ENCODE measurements at places on chromosomes 6 and 20.
A peak's percentile ranks its signal among the peaks of the same experiment; 100 is the strongest.

DNA sequence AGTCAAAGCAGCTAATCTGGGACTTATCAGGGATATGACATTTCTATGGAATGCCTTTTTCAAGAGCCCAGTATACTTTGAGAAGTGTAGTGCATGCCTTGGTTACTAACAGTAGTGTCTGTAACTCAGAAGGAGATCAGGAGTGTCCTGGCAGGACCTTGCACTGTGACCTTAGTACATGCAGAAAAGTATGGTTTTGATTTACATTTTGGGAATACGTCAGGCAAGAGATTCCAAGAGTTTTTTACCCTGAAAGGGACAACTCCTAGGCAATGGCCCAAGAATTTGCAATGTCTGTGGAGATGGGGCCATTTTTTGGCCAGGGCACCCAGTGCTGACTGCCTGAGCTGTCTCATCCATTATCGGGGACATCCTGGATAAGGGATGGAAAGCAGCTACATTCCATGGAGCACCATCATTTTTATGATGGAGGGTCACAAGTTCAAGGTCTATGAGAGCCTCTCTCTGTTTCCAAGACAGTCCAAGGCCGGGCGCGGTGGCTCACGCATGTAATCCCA, 80.2 kb downstream of the FAM50B start:
- DNase-seq, result no peak

- DNase-seq, result peak; percentile 5
These were observed 4.3 kb downstream of the LRFN2 start for GRCh38 chr6:40582892-40583291.

- DNase-seq, result no peak
These were observed 19.9 kb downstream of the CPNE1 start for GRCh38 chr20:35644806-35645205.

DNA sequence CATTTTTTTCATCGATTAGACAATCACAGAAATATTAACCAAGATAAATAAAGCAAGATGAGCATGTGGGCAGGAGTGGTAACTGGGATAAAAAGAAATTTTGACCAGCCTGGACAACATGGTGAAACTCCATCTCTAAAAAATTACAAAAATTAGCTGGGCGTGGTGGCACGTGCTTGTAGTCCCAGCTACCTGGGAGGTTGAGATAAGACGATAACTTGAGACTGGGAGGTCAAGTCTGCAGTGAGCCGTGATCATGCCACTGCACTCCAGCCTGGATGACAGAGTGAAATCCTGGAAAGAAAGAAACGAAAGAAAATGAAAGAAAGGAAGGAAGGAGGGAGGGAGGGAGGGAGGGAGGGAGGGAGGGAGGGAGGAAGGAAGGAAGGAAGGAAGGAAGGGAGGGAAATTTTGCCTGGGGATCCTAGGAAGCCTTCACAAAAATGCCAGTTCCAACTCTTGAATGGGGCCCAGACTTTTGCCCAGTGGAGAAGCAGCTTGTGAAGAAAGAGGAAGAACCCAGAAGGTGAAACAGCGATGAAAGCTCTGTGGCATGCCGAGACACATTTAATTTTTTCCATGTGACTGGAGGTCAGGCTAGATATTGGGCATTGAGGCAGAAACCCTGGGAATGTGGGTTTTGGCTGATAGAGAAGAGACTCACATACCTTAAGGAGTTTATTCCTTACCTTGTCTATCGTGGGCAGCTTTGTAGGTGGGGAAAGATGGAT, 20.3 kb downstream of the CCDC170 start:
- DNase-seq, result no peak

- DNase-seq, result no peak
These were observed 9.8 kb upstream of the AKAP7 start for GRCh38 chr6:131125431-131125830.

- no peak for DNase-seq
These were observed 5.1 kb upstream of the MAP1LC3A start for GRCh38 chr20:34553366-34553867.

DNA sequence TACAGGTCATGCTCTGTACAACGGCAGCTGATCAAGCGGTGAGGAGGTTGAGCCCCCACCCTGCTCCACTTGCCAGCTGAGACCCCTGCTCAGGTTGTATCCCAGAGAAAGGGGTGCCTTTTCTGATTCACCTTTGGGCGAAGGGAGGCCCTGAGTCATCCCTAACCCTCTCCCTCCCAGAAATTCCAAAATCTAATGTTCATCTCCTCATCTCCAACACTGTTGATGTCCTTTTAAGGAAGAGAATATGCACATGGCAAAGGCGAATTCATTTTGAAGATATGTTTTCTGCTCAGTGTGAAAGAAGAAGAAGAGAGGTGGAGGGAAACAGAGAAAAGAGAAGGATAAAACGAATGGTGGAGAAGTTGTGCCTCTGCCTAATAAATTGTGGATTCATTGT, 120.5 kb downstream of the SCML4 start:
- no peak for DNase-seq

GRCh38 chr6:91278416-91278815, 691.5 kb upstream of the MAP3K7 start:
- DNase-seq, result no peak

DNA sequence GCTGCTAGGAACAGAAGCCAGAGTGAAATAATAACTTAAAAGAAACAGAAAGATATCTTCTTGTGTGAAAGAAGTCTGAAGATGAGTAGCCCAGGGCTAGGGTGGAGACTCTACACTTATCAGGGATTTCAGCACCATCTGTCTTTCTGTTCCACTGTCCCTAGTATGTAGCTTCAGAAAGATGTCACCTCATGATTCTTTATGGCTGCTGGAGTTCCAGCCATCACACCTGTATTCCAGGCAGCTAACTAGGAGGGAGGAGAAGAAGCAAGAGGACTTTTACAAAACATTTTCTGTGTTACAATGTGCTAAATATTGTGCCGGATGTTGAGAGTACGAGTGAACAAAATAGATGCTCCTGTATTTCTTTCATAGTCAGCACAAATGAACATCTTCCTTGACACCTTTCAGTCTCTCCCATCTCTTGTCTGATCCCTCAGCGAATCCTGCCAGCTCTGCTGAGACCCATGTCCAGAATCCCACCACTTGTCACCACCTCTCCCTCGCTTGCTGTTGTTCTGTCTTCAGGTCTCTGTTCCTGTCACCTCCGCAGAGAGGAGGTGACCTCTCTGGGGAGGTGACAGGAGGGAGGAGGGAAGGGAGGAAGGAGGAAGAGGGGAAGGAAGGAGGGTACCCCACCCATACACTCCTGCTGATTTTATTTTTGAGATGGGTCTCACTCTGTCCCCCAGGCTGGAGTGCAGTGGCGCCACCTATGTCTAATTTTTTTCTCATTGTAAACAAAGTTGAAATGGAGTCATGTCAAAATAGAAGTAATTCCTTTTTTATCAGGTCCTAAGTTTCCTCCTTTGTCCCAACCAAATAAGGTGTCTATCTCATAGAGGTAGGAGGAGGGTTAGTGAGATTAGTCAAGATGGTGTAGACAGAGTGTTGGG, 188.9 kb downstream of the TFAP2C start:
- no peak for DNase-seq

- no peak for DNase-seq
These were observed 650.6 kb downstream of the CBLN4 start for GRCh38 chr20:55354720-55355119.

- DNase-seq, result no peak
These were observed 5.3 kb downstream of the CDKN1A start for GRCh38 chr6:36683656-36684446.

DNA sequence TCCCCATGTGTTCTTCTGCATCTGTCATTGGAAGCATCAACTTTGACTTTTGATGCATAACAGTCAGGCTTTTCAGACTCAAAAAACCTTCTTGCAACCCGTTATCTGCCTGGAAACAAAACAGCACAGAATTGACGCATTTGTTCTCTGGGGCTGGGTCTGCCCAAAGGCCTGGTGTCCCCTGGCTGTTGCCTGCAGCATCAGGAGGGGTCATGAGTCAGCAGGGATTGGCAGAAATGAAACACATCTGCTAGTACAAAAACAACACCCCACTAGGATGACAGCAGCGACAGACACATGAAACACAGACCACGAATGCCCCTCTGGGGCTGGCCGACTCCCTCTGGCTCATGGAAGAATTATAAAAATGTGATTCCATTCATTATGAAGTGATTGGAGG, 157.6 kb upstream of the INSM1 start:
- DNase-seq, result no peak

DNA sequence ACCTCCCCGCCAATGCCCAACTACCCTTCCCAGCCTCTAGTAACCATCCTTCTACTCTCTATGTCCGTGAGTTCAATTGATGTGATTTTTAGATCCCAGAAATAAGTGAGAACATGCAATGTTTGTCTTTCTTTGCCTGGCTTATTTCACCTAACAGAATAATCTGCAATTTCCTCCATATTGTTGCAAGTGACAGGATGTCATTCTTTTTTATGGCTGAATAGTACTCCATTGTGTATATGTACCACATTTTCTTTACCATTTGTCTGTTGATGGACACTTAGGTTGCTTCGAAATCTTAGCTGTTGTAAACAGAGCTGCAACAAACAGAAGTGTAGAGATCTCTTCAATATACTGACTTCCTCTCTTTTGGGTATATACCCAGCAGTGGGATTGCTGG, 65.0 kb downstream of the RNF217 start:
- no peak for DNase-seq

DNA sequence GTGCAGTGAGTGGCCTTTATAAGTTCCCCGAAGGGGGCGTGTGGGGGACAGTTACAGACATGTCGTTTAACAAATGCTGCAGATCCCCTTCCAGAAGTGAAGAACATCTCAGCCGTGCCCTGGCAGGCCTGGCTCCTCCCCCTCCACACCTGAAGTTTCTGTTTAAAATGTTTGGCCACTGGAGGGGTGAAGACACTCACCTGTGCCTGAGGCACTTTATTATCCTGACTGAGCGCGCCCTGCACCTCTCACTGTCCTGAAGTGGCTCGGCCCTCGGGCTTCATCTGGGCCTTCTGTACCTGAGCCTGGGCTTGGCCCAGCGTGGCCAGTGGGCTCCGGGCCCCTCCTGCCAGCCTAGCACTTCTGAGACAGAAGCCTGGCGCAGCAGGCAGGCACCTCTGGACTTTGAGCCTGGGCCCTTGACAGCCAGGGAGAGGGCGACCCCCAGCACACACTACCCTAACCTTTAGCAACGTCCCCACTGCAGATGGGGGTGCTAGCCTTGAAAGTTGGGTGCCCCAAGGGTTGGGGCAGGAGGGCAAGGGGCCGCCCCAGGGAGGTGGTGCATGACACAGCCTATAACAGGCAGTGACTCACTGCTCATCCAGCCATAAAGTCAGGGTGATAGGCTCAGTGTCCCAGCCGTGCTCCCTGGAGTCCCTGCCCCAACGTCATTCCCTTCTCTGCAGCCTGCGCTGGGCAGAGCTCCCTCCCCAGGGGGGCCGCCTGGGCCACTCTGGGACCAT, 13.6 kb upstream of the GATA5 start:
- DNase-seq, result no peak

DNA sequence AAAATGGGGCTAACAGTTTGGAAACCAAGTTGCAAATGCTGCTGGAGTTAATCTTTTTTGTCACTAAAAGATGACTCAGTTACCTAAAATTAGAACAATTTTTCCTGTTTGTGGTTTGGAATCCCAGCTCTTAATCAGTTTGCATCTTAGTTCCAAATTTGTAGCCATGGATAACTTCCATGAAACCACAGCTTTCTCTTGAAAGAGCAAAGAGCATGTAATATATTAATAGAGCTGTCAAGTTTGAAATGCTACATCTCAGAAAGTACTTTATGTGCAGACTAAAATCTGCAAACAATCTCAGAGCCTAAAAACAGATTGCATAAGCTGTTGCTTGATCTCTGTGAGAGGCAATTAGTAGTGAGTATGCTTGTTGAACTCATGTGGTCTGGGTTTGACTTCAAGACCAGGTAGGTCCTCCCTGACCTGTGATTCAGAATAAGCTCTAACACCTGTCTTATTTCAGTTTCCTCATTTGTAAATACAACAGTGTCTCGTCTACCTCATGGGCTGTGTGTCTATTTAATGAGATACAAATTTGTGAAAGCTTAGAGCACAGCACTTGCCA, 23.5 kb downstream of the DHX35 start:
- no peak for DNase-seq

- DNase-seq, result no peak
These were observed 4.8 kb upstream of the SDCBP2 start for GRCh38 chr20:1333462-1334369.

DNA sequence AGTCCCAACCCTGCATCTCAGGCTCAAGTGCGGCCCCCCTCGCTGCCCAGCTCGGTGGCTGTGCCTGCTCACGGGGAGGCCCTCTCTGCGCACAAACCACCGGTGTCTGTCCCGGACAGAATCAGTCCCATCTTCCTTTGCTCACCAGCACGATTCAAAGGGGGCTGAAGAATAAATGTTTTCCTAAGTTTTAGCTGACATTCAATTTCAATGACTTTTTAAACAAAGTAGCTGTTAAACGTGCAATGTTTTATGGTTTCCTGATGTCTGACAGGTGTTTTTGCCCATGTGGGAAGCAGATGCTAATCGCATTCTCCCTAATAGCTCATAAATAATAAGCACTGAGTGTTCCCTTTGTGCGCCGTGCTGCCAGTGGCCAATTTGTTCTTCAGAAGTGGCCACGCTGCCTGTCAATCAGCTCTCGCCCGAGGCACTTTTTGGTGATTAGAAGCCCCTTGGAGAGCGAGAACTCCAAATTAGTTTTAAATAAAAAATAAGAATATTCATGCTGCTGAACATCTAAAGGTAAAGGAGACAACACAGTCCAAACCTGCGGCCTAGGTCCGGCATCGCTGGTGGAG, 26.3 kb downstream of the BHLHE23 start:
- DNase-seq, result no peak

DNA sequence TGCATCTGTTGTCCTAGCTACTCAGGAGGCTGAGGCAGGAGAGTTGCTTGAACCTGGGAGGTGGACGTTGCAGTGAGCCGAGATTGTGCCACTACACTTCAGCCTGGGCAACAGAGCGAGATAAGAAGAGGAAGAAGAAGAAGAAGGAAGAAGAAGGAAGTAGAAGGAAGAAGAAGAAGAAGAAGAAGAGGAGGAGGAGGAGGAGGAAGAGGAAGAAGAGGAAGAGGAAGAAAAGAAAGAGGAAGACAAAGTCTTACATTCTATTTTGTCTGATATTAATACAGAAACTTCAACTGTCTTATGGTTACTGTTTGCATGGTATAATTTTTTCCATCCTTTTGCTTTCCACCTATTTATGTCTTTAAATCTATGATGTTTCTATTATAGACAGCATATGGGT, 7.2 kb upstream of the NELFCD start:
- no peak for DNase-seq

- DNase-seq, result no peak
These were observed 510.7 kb upstream of the ZNF337 start for GRCh38 chr20:26207237-26207966.

DNA sequence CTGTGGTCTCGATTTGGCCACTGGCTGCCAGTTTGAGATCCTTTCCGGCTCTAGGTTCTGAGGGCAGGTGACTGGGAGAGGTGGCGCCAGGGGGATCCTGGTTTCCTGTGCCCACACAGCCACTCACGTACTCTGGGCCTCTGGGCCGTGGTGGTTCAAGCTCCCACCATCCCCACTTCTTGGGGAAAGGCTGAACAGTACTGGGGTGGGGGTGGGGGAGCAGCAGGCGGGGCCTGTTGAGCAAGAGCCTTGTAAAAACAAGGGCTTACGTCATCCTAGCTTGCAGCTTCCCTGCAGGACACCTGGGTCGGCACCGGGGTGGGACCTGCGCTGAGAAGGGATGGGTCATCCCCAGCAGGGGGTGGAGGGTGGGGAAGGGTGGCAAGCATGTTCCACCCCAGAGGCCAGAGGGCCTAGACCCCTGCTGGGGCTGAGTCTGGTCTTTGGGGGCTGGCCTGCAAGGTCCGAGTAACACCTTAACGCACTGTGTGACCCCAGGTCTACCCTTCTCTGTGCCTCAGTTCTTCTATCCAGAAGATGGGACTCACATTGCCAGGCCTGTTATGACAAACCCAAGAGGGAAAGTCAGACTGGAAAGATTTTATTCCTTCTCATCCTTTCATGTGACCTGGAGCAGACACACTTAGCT, 3.1 kb upstream of the CEBPB start:
- DNase-seq, result no peak

Data from ELF-1 (cell line).